ENCODE measurements at places on chromosomes 12 and 14.

- no peak for DNase-seq
These were observed 400.5 kb downstream of the ADAMTS20 start for GRCh38 chr12:43151441-43151981.

DNA sequence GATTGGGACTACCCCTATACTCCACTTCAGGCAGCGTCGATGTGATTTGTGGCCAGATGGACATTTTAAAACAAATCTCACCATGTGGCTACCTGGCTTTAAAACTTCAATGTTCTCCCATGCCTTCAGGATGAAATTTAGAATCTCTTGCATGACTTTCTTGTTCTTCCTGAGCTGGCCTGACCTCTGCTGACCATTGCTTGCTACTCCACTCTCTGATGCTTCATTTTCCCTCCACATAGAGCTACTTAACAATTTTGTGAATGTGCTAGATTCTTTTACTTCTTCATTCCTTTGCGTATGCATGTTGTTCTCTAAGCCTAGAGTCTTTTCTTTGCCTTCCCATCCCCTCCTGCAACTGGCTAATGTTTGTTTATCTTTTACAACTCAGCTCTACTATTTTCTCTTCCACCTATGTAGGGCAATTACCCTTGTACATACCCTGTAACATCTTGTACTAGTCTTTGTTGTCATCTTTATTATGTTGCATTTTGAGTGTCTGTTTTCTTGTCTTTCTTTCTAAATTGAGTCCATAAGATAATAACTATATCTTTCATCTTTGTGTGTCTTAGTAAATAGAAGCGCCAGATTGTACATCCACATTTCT, 41.2 kb downstream of the YLPM1 start:
- DNase-seq: no peak

GRCh38 chr12:102043928-102044327, 17.9 kb downstream of the WASHC3 start:
- peak; percentile 17 for DNase-seq

GRCh38 chr14:31439561-31439960, 17.7 kb downstream of the DTD2 start:
- no peak for DNase-seq

DNA sequence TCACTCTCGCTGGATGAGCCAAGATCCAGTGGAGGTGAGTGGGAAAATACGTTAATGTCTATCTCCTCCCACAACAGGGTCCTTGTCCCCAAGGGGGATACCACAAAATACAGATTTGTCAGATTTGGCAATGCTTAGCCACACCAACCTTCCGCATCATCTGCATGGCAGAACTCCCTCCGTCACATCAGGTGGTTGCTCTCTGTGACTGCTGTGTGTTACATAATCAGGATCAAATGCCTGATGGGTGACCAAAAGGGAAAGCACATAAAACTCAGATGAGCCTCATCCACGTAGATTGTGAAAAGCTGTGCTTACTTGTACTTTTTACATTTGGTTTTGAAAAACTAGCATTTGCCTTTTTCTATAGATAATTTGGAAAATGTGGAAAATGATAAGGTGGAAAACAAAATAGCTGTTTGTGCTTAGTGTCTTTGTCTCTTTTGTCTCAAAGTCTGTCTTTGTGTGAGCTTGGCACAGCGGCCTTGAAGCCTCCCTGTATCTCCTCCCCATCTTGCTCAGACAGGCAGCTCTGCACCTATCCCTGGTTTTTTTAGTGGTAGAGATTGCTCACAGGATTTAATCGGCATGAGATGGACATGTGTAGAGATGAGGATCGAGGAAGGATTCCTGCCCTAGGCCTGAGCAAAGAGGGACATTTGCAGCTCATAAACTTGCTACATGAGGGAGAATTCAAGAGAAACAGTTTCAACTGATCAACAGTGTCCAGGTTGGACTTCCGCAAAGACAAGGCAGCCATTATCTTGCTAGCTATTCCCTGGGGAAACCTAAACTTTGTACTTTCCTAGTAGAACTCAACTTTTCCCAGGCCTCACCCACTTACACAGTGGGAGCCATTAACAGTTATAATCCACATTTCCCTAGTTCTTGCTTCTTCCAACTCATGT, 3.6 kb upstream of the FGF6 start:
- no peak for DNase-seq

DNA sequence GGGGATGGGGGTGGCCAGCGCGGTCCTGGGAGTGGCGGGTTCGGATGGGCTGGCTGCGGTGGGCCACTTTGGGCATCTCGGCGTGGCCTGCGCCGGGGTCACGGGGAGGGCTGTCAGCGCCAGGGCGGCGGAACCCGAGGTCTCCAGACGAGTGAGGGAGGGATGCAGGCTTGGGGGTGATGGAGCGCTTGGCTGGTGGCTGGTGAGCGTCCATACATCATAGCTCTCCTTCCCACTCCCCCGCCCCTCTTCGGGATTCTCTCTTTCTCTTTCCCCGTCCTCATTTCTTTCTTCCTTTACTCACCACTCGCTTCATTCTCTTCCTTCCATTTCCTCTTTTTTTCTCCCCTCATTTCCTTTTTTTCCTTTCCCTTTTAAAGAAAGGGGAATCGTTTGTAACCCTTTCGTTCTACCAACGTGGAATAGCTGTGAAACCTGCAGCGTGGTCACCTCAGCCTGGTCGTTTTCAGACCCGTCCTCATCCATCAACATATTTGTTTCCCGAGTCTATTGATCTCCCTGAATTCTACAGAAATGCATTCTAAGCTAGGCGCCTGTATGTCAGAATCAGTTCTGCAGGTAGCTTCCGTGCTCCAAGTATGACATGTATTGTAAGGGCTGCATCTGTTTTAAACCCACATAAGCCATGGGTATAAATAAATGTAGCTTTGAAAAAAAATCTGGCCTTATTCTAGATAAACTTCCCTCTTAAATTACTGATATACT, 260.3 kb upstream of the E2F7 start:
- DNase-seq: no peak

- no peak for DNase-seq
These were observed 838.3 kb upstream of the NOVA1 start for GRCh38 chr14:27435923-27436670.

GRCh38 chr14:103065861-103066260, 8.5 kb upstream of the CDC42BPB start:
- DNase-seq: no peak
